ENCODE measurements at places on chromosomes 13 and 19.

DNA sequence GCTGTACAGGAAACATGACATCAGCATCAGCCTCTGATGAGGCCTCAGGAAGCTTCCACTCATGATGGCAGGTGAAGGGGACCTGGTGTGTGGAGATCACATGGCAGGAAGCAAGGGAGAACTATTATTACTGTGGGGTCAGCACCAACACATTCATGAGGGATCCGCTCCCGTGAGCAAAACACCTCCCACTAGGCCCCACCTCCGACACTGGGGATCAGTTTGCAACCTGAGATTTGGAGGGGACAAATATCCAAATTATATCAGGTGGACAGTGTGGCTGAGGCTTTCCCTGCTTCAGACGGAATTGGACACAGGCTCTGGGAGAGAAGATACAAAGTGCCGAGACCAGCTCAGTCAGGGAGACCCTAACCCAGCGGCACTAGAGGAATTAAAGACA is 5.7 kb upstream of the ZNF792 start:
- no peak for DNase-seq

GRCh38 chr13:51325837-51326236 is 13.7 kb upstream of the SERPINE3 start:
- no peak for DNase-seq

GRCh38 chr13:76663592-76664335 is 222.4 kb downstream of the KCTD12 start:
- no peak for DNase-seq

GRCh38 chr19:2770055-2771013 is 12.7 kb downstream of the SGTA start:
- no peak for DNase-seq

DNA sequence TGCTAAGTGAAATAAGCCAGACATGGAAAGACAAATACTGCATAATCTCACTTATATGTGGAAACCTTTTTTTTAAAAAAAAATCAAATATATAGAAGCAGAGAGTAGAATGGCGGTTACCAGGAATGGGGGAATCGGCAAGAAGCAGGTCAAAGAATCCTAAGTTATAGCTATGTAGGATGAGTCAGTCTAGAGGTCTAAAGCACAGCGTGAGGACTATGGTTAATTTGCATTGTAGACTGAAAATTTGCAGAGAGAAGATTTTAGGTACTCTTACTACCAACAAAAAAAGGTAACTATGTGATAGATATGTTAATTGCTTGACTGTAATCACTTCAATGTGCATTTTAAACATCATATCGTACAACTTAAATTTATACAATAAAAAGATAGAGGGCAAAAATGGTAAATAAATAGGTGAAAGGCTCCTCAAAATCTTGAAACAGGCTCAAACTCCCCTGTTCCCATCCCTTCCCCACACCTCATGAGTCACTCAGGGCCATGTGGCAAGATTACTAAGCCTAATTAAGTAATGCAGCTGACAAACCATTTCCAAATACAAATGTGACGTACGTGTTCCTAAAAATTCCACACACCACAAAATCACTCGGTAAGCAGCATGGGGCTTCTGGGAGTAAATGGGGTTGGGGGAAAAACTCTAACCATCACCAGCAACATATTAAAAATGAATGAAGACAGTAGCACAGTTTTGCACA is 159.0 kb downstream of the USP12 start:
- no peak for DNase-seq

DNA sequence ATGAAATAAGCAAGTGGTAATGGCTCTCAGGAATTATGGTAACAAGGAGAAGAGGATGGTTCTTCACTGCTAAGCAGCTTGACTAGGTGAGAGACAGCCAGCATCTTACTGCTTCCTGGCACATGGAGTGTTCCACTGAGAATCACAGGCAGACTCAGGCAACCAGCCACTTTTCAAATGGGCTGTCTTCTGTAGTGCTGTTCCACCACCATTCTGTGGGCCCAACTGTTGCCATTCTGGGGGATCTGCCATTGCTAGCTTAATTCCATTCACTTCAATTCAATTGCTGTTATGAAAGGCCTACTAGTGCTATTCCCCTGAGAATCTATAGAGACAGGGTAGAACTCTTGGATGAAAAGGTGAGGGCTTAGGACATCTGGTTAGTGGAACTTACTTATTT is 341.9 kb downstream of the KCNRG start:
- DNase-seq = no peak

- no peak for DNase-seq
These were observed 807.1 kb downstream of the DIAPH3 start for GRCh38 chr13:59356607-59357006.

GRCh38 chr19:15091918-15092753 is 10.1 kb downstream of the OR1I1 start:
- DNase-seq = peak; percentile 5

GRCh38 chr13:79723519-79724024 is 242.6 kb downstream of the NDFIP2 start:
- DNase-seq = no peak

- DNase-seq = no peak
These were observed 8.9 kb downstream of the TNFSF13B start for GRCh38 chr13:108278466-108278865.

- no peak for DNase-seq
These were observed 140.0 kb downstream of the DACH1 start for GRCh38 chr13:71727042-71727441.

- DNase-seq = peak; percentile 65
These were observed 6.7 kb downstream of the NAPSA start for GRCh38 chr19:50358483-50359327.
